ENCODE measurements at places on chromosomes 3 and 15.

DNA sequence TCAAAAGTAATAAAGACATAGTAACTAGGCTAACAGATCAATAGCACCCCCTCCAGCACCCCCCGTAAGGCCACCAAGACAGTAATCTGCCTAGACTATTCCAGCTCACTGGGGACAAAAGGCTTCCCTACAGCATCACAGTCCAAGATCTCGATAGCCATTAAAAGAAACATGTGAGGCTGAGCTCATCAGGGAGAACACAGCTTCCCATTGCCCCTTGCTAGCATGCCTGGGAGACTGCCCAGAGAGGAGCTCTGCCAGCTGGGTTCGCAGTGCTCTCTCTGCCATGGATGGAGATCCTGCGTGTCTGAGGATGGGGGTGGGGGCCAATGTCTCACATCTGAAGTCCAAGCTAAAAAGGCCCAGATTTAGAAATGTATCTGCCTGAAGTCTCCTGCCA, 17.8 kb downstream of the LRIG1 start:
- DNase-seq: no peak

- no peak for DNase-seq
Observed at GRCh38 chr15:72237853-72238224, 6.8 kb upstream of the PKM start.

GRCh38 chr3:195551381-195551978, 8.4 kb upstream of the PPP1R2 start:
- DNase-seq: no peak

- no peak for DNase-seq
Observed at GRCh38 chr3:187370051-187370450, 1.9 kb downstream of the RTP4 start.

DNA sequence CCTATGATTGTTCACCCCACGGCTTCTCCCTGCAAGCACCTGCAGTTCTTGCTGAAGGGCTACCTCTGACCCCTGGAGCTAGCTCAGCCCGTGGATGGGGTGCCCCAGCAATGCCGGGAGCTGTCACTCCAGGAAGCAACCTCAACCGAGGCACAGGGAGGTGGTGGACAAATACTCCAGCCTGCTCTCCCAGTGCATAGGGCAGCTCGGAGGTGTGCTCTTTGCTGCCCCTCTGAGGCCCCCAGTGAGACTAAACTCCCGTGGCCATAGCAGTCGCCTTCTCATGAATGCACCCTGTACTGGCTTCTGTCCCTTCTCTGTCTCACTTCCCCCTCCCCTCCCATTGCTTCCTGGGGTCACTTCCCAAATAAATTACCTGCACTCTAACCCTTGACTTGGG, 48.5 kb downstream of the LINGO1 start:
- no peak for DNase-seq

DNA sequence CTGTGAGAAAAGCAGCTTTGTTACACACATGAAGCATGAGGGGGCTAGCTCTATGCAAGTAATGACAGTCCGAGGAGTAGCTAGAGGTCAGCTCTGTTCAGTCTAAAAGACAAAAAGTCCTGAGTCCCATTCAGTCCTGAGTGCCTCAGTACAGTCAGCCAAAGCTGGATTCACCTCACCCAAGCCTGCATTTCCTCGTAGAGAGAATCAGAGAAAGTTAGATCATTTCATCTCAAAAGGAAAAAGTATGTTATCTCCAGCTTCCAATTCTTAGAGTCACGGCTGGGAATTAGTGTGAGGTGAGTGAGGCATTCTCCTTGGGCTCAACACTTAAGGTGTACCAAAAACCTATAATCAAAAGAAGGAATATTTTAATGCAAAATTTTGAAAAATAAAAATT, 5.9 kb upstream of the ACP3 start:
- no peak for DNase-seq

GRCh38 chr3:104458657-104459056, 908.1 kb upstream of the ALCAM start:
- no peak for DNase-seq

- no peak for DNase-seq
Observed at GRCh38 chr3:16992198-16992597, 107.4 kb downstream of the PLCL2 start.

DNA sequence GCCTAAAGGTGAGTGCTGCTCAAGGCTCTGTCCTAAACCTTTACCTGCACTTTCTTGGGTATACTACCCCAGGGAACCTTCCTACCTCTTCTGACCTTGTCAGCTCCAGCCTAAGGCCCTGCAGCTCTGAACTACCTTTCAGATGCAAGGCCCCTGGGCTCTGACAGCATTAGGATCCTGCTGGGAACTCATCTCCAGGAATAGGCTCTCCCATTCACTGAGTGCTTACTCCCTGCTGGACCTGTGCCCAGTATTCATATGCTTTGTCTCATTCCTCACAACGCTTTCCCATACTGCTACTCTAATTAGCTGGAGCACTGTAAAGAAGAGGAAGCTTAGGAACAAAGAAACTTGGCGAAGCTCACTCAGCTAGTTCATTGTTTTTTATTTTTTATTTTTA, 53.8 kb upstream of the RAB6B start:
- DNase-seq: no peak

GRCh38 chr3:22089284-22089683, 338.3 kb upstream of the ZNF385D start:
- DNase-seq: no peak

GRCh38 chr3:58190882-58191281, 19.9 kb downstream of the DNASE1L3 start:
- no peak for DNase-seq

DNA sequence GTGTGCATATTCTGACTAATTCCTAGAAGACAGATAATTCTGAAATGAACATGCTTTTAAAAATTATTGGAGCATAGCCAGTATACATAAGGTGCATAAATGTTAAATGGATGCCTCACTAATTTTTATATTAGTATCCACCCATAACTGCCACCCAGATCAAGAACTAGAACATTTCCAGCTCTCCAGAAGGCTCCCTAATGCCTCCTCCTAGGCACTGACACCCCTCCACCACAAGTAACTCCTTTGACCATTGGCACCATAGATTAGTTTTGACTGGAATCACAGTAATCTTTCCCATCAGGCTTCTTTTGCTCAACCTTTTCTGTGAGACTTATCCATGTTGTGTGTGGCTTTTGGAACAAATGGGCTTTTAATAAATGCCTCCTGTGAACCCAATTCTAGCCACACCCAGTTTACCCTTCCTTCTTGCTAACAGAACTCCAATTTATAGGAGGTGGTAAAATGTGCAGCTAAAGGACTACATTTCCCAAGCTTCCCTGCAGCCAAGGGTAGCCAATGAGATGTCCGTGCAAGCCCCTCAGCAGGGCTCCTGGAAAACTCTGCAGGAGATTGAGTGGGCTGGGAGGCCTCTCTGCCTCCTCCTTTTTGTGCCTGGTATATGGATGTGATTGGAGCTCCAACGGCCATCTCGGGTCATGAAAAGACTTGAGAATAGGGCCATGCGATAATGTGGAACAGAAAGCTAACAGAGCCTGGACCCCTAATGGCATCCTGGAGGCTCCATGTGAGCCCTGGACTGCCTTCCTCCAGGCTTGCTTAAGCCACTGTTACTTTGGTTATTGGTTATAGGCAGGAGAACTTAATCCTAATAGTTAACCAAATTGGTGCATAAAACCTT, 322.6 kb upstream of the TLE3 start:
- DNase-seq: no peak

- no peak for DNase-seq
Observed at GRCh38 chr3:14476583-14477265, 63.4 kb downstream of the GRIP2 start.

GRCh38 chr15:62977952-62978811, 64.4 kb upstream of the TPM1 start:
- no peak for DNase-seq

DNA sequence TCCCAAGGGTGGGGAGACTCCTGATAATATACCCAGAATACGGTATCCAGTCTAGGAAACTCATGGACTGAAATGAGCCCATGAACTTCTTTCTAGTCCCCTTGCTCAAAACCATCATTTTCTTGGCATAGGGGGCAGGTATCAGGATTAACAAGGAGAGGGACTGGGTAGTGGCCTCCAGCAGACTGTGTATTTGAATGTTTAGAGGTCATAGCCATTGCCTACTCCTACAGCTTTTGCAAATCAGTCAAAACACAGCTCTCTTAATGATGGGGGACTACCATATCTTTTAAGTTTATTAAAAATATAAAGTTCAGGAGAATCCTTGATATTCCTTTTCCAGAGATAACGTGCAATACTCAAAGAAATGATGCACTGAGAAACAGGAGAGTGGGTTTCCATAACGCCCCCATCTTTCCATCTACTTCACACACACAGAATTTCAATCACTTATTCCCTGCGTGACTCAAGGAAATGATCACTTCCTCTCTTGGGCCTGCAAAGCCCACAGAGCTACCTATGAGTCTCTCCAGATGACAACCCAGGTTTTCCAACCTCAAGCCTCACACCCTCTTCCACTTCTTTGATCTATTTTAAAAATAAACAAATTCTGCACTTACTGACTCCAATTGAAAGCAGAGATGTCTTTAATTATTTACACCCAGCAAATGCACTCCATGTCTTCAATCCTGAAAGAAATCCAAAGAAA, 584.0 kb upstream of the LMCD1 start:
- peak; percentile 19 for DNase-seq

DNA sequence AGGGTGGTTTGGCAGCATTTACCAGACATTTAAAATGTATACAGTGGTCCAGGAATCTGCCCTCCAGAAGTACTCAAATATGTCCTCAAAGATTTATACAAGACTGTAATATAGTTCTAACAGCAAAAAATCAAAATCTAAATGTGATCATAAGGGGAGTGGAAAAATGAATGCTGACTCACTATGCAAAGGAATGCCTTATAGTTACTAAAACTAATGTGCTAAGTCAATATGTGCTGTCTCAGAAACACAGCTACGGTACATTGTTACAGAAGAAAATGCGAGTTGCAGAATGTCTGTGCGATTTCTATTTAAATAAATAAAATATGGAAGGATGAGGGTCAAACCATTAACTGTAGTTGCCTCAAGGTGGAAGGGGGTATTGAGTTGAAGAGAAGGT, 230.1 kb upstream of the UBE2E1 start:
- no peak for DNase-seq

DNA sequence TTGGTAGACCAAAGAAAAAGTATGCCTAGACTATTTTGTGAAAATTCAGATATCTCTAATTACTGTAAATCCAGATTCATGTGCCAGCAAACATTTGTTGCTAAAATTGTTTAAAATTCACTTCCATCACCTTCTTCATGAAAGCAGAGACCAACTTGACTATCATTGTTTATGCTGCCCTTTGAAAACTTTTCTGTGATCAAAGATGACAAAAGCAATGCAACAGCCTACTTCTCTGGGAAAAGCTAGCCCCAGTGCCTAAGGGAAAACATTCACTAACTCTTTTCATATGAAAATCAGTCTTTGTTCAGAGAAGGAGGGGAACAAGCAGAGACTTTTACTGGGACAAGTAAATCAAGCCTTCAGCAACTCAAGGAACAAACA, 178.0 kb upstream of the P2RY1 start:
- no peak for DNase-seq

- DNase-seq: peak; percentile 83
Observed at GRCh38 chr15:78859971-78860719, 12.5 kb upstream of the MORF4L1 start.

GRCh38 chr15:92416557-92416956, 22.9 kb downstream of the ST8SIA2 start:
- DNase-seq: no peak

GRCh38 chr3:84601303-84601702, 357.5 kb upstream of the CADM2 start:
- DNase-seq: no peak

DNA sequence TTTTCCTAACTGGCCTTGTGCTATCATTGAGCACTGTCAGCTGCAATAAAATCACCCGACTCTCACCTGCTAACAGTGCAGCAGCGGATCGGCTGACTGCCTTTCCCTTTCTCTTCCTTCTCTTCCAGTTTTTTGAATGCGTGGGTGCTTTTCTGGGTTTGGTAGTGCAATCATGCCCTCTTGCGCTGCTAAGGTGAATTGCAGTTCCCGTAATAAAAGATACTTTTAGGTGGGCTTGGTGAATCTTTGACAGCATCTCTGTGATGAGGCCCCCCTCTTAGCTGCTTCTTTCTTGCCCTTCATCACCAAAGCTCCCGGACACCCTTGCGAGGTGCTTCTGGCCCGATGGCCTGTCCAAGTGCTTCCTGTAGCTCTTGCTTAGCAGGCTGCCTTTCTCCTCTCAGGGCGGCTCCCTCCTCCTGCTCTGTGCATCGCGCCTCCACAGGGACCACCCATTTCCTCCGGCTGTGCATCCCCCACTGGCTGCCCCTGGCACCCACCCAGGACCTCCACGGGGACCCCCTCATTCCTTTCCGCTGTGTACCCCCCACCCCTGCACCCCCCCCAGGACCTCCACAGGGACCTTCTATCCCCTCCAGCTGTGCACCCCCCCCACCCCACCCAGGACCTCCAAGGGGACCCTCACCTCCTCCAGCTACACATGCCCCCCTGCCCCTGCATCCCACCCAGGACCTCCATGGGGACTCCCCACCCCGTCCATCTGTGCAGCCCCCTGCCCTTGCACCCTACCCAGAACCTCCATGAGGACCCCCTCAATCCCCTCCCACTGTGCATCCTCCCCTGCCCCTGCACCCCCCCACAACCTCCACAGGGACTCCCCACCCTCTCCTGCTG, 50.8 kb upstream of the RPL32 start:
- DNase-seq: peak; percentile 53

GRCh38 chr15:56165234-56165633, 78.4 kb downstream of the RFX7 start:
- DNase-seq: no peak

DNA sequence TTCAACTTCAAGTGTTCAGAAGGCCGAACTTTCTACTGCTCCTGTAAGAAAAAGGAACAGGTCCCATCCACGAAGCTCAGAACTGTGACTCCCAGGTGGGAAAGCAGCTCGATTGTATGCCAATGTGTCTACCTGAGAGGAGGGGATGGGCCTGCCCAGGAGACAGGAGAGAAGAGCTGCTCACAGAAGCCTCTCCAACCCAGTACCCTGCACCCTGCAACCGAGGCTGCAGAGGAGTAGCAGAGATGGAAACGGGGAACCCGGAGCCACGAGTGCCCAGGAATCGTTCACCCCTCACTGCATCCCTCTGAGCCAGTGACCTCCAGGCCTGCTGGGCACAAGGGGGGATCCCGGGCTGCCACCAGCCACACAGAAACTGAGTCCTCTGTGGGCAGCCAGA, 86.5 kb upstream of the PRR23E start:
- DNase-seq: no peak
